NCI-H526 (cell line): ENCODE measurements at places on chromosomes 7 and 10.

GRCh38 chr10:12556039-12556438, 206.7 kb downstream of the CAMK1D start:
- peak; percentile 2 for DNase-seq

GRCh38 chr7:151720280-151720679, 156.6 kb downstream of the PRKAG2 start:
- DNase-seq, result no peak

GRCh38 chr10:9709849-9710248, 1307.8 kb upstream of the CELF2 start:
- no peak for DNase-seq

DNA sequence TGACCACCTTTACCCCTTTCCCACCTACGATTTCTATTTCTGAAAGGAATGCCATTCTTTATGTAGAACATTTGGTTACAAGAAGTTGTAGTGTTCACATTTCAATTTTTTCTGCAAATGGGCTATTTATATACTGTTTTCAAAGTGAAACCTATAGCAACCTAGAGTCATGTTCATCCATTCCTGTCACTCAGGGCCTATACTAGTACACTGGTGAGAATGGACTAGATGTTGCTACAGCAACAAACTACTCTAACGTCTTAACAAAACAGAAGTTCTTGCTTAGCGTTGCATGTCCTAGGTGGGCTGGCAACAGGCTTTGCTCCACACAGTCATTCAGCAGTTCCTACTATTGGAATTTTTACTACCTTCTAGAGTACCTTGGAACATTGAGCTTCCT, 16.3 kb downstream of the CASD1 start:
- no peak for DNase-seq

- DNase-seq, result peak; percentile 80
These were observed 1180.3 kb downstream of the TYW1 start for GRCh38 chr7:68176974-68177373.

DNA sequence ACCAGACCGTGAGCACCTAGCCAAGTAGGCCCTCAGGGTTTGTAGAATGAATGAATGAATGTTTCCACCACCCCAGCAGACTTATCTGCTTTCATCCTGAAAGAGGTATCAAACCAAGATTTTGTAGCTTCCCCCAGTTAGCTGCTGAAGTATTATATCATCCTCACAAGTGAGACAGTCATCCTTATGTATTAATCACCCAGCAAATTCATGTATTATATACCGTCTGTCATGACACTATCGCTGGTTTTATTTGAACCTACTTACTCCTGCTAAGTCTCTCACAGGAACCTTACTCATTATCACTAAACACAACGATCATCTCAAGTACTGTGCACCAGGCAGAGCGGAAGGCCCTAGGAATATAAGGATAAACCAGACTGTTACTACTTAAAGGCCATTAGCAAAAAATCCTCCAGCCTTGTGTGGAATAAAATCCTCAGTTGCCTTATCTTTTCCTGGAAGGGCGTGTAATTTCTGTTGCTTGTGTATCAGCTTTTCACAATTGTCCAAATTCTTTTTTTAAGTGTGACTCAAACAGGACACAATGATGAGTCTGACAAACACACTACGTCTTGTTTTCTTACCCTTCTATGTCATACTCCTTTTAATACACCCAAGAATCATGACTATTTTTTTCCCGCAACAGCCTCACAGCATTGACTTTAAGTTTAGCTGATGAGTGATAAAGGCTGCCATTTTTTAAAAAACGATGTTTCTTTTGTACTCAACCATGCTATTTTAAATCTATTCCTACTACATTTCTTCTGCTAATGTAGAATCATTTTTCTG, 176.1 kb upstream of the KLF14 start:
- DNase-seq, result no peak

DNA sequence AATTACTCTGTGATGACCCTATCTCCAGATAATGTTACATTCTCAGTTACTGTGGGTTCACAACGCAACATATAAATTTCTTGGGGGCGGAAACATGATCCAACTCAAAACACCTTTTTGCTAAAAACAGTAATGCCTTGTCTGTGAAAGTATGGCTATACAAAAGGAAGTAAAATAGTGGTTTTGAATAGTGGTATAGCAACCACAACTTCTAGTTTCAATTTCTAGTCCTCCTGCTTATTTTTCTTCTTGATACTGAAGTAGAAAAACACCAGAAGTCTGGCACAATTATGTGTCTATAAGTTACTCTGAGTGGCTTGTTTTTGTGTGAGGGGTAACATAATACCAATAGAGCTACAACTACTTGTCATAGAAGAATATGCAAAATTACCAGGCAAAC, 21.5 kb upstream of the ZNF800 start:
- DNase-seq, result no peak

DNA sequence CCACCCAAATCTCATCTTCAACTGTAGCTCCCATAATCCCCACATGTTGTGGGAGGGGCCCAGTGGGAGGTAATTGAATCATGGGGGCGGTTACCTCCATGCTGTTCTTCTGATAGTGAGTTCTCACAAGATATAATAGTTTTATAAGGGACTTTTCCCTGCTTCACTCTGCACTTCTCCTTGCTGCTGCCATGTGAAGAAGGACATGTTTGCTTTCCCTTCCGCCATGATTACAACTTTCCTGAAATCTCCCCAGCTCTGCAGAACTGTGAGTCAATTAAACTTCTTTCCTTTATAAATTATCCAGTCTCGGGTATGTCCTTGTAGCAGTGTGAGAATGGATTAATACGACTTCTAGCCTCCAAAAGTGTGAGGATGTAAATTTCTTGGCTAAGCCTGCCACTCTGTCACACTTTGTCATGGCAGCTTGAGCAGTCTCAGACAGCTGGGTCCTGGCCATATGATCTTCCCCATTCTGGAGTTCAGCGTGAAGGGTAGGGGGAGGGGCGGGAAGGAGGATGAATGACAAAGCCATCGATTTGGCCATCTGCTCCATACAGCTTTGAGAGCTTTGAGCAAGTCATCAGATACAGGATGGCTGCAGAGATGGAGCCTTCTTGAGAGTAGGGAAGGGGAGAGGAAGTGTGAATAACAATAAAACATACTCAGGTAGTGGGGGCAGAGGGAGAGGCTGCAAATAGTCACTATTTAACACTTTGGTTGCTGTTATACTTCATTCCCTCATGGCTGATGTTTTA, 19.1 kb upstream of the INPP5F start:
- DNase-seq, result no peak

DNA sequence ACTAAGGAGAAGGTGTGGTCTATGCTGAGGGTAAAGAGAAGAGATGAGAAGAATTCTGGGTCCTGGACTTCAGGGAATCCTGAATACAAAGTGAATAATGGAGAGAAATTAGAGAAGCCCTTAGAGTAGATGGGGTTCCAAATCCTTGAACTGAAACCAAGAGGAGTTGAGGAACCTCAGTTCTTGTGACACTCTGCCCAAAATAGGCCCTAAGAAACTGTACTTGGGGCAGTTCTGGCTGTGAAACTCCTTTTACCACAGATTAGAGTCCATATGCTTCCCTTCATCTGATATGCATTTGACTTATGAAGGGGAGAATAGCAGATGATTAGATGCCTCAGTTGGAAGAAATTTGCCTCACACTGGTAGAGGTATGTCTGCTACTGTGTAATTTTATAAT, 19.0 kb downstream of the TES start:
- no peak for DNase-seq

GRCh38 chr10:14066106-14066505, 264.6 kb downstream of the FRMD4A start:
- DNase-seq, result no peak

- no peak for DNase-seq
These were observed 333.8 kb downstream of the GALNT17 start for GRCh38 chr7:71465741-71466189.

DNA sequence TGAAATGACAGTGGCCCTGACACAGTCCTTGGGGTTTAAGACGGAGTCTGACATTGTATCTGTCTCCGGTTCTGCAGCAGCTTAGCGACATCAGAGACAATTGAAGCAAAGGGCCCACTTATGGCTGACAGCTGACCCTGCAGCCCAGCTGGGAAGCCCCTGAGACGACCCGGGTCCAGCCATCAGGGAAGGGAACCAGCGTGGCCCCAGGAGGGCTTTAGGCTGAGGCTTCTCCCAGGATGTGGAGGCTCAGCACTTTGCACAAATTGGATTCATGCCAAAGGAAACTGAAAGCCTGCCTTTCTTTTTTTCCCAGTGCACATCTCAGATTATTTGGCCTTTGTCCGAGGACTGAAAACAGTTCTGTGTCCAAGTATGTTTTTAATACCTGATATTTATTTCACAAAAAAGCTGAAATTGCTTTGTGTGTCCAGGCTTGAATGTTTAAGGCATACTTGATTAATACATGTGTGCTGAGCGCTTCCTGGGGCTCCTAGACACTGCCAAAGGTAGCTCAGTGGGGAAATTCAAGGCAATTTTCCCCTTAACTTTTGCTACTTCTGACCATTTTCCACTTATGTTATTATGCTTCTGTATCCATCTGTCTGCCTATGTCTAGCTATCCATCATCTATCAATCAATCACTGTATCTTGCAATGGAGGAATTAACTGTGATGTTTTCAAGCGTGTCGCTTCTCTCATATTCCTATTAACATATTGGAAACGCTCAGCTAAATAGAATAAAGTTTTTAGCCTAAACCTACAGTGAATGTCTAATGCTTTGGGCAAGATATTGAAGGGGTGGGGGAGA, 34.8 kb downstream of the KLF6 start:
- DNase-seq, result no peak

DNA sequence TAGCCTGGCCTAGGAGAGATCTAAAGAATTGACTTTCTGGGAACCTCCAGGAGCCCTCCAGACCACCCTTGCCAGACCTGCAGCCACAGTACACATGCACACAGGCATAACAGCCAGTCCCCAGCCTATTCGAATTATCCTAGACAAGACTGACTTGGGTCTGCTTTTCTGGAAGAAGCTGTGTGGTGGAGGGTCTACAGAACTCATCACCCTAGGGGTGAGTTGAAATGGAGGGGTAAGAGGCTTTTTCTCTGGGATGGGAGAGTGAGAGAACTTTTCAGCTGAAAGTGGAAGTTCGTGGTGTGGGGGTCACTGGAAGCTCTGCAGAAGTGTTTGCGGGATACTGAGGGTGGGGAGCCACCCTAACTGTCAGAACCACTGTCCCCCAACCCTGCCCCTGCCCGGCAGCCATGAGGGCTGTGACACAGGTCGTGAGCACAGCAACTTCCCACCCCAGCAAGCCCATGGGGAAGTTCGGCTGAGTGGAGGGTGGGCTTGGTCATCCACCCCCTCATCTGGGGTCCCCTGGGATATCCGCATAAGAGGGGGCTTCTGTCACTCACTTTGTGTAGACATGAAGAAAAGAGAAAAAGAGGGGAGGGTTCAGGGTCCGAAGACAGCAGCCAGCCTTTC, 7.8 kb downstream of the TLX1 start:
- no peak for DNase-seq

- no peak for DNase-seq
These were observed 62.6 kb downstream of the EXOC4 start for GRCh38 chr7:133315332-133316040.

- no peak for DNase-seq
These were observed 17.8 kb upstream of the C1GALT1 start for GRCh38 chr7:7164591-7164990.

GRCh38 chr7:137538361-137538762, 194.8 kb upstream of the PTN start:
- DNase-seq, result no peak

- DNase-seq, result no peak
These were observed 1.9 kb downstream of the HOXA9 start for GRCh38 chr7:27163288-27164044.

- DNase-seq, result no peak
These were observed 135.5 kb downstream of the LSMEM1 start for GRCh38 chr7:112616295-112616694.
